HEK293T (cell line): ENCODE measurements at places on chromosomes 12 and 14.

DNA sequence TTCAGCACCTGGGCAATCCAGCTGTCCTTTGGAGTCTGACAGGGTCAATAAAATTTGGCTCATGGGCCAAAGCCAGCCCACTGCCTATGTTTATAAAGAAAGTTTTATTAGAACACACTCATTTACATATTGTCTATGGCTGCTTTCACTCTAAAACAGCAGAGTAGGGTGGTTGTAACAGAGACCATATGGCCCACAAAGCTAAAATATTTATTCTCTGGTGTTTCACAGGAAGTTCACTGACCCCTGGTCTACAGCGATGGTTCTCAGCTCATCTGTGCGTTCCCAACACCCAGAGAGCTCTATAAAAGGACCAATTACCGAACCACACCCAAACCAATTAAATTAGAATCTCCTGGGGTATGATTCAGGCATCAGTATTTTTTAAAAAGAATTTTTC lies 37.7 kb upstream of the RTRAF start:
- no peak for DNase-seq

- DNase-seq, result no peak
These were observed 10.8 kb downstream of the HIP1R start for GRCh38 chr12:122845865-122846621.

GRCh38 chr12:38744041-38744440 lies 161.3 kb downstream of the CPNE8 start:
- no peak for DNase-seq

DNA sequence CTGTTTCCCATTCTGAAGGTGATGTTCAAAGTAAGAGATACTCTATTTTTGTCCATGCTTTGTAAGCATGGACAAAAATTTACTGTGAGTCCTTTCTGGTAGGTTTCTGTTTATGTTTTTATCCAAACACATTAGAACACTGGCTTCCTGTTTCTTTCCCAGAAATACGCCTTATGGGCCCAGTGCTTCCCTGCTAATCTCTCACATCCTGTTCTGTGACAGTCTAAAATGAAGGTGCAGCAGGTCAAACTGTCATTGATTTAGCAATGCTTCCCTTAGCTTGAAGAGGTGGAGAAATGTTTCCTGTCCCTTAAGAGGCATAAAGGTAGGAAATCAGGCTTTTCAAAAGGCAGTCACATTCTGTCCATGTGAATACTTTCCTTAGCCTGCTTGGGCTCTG lies 305.6 kb downstream of the RPS29 start:
- no peak for DNase-seq

GRCh38 chr12:76341436-76342030 lies 6.7 kb downstream of the BBS10 start:
- no peak for DNase-seq

- no peak for DNase-seq
These were observed 229.3 kb upstream of the LHX5 start for GRCh38 chr12:113700943-113701342.

GRCh38 chr12:10130042-10130441 lies at the start of gene CLEC7A:
CLEC7A (minus strand) TSS chr12:10130199; CDS start chr12:10130082, 117 bp downstream.
- DNase-seq, result no peak

- DNase-seq, result no peak
These were observed 79.8 kb upstream of the CFL2 start for GRCh38 chr14:34794217-34794616.

- no peak for DNase-seq
These were observed 56.2 kb downstream of the CCNK start for GRCh38 chr14:99537399-99537798.

- DNase-seq, result peak; percentile 60
These were observed 134.7 kb upstream of the SCAF11 start for GRCh38 chr12:46124848-46125619.

GRCh38 chr14:85528080-85528896 lies 1.7 kb upstream of the FLRT2 start:
- DNase-seq, result no peak

- no peak for DNase-seq
These were observed 123.8 kb downstream of the GCH1 start for GRCh38 chr14:54778618-54779345.

- no peak for DNase-seq
These were observed 182.9 kb downstream of the GLT1D1 start for GRCh38 chr12:129036135-129036534.

- no peak for DNase-seq
These were observed 96.3 kb downstream of the PTPN11 start for GRCh38 chr12:112514926-112515642.

DNA sequence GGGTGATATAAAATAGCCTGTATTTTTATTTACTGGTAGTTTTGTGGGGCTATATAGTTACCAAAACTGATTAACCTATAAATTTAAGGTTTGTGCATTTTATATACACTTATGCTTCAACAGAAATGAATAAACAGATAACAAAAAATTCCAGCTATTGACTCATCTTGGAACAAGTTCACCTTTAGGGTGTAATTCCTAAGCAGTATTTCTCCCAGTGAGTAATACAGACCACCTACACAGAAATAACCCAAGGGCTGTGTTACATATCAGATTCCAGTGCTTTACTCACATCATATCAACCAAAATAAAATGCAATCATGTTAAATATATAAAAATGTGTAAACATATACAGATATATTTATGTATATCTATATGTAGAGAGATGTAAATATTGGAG lies 345.6 kb downstream of the ADAMTS20 start:
- no peak for DNase-seq

GRCh38 chr12:57717131-57717530 lies 21.4 kb downstream of the AGAP2 start:
- no peak for DNase-seq

- no peak for DNase-seq
These were observed 103.1 kb downstream of the UNC79 start for GRCh38 chr14:93533842-93534241.

- DNase-seq, result no peak
These were observed 12.1 kb upstream of the GPX2 start for GRCh38 chr14:64954491-64955240.
